C1 segment of cervical spinal cord (tissue), 14 donors: ENCODE measurements at places on chromosomes 3 and 15.

DNA sequence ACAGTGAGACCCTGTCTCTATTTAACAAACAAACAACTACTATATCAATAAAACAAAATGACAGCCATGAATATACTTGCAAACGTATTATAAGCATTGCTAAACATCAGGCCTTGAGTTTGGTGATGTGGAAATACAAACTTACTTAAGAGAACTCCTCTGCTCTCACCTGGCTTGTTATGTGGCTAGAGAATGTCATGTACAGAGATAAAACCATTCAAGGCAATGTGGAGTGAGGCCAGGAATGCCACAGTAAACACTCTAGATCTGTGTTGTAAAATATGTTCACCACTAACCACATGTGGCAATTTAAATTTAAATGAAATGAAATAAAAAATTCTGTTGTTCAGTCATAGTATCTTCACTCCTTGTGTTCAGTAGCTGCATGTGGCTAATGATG lies 22.7 kb upstream of the RARB start:
- DNase-seq, result no peak

DNA sequence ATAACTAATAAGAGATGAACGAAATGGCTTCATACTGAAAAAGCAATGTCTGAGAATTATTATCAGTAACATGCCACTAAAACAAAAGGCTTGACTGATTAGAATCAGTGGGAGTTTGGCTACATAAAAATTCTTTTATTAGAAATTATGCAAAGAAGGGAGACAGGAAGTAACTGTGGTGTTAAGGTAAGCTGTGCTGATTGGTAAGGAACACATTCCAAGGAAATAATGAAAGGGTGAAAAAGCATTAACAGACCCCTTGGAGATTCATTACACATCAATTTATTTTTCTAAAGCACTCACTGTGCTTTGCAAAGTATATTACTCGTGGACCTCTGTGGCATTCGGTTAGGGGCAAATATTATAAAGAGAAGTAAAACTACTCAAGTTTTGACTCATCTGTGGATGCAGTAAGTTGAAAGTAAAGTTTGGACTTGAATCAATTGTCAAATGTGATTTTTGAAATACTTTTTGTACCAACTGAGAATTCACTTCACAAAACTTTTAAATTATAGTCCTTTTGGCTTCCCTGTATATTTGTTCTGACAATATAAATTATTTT lies 176.1 kb upstream of the ZPLD1 start:
- no peak for DNase-seq

DNA sequence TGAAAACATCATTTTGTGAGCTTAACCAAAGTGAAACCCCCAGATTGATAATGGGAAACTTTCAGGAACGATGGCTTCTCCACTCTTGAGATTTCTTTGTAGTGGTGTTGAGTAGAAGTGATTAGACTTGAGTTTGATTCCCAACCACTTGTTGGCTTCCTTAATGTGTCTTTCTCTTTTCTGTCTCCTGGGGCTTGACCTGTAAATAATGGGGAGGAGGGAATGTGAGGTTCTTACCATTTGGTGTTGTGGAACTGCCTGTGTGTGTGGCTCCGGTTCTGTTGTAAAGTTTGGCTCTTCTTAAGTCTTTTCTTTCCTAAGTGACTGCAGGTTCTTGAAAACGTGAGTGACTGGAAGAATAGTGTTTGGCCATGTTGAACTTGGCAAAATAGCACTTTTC lies 2.7 kb downstream of the CDV3 start:
- DNase-seq, result no peak

DNA sequence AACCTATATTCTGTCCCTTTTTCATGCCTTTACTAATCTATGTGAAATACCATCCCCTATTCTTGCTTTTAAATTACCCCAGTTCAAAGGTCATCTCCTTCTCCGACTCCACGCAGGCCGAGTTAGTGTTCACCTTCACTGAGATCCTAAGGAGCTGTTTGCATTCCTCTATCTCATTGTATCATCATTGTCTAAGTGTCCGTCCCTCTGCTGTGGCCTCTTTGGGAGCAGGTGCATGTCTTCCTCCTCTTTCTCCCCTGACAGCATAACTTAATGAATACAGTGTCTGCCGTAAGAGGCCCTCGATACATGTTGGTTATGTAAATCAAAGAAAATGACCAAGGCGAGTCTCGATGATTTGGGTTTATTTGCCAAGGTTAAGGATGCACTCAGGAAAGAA lies 4.9 kb upstream of the PPP1R2 start:
- DNase-seq, result no peak

GRCh38 chr15:60591496-60592370 lies 112.8 kb upstream of the ICE2 start:
- peak; percentile 82 for DNase-seq

- DNase-seq, result no peak
These were observed 363.2 kb downstream of the NAALADL2 start for GRCh38 chr3:175222356-175222755.

DNA sequence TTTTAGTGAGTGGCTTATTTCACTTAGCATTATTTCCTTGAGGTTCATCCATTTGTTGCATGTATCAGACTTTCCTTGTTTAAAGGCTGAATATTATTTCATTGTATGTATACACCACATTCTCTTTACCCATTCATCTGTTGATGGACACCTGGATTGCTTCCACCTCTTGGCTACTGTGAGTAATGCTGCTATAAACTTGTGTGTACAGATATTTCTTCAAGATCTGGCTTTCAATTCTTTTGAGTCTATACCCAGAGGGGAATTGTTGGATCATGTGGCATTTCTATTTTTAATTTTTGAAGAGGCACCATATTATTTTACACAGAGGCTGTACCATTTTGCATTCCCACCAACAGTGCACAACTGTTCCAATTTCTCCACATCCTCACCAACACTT lies 313.5 kb downstream of the RPLP1 start:
- DNase-seq, result no peak

DNA sequence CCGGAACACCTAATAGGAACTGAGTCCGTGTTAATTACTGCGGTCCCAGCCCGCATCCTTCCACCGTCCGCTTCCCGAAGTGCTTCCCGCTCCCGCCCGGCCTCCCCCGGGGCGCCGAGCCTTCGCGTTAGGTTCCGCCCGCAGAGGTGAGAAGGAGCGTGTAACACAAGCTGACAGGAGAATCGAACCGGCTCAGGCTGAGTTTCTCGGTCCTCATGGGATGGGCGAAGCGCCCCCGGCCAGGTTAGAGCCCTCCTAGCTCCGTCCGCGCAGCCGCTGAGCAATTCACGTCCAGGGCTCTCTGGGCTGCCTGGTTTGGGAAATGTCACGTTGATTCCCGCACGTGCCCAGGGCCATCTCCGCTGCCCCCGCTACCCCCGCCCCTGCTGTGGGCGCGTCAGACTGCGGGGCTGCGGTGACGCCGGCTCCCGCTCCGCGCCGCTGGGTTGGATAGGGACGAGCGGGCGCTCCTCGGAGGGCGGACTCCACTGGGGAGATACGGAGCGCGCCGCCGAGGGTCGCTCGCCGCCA lies 954 bp downstream of the CLDN11 start:
- DNase-seq, result no peak

- DNase-seq, result no peak
These were observed 10.5 kb upstream of the CCK start for GRCh38 chr3:42276141-42277132.

DNA sequence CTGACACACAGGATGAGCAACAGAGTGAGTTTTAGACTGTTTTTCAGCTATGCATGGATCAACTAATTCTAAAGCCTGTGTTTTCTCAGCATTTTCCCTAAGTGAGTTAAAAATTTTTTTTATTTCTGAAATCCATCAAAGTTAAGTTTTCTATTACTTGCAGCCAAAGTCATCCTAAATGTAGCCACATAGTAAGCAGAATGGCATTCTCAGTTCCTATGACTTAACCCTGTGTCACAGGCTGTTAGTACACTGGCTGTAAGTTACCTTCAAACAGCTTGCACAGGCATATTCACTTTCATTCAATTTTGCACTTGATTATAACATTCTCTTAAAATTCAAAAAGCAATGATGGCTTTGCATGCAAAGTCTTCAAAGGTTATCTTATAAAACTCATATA lies 368.2 kb downstream of the OCA2 start:
- no peak for DNase-seq

DNA sequence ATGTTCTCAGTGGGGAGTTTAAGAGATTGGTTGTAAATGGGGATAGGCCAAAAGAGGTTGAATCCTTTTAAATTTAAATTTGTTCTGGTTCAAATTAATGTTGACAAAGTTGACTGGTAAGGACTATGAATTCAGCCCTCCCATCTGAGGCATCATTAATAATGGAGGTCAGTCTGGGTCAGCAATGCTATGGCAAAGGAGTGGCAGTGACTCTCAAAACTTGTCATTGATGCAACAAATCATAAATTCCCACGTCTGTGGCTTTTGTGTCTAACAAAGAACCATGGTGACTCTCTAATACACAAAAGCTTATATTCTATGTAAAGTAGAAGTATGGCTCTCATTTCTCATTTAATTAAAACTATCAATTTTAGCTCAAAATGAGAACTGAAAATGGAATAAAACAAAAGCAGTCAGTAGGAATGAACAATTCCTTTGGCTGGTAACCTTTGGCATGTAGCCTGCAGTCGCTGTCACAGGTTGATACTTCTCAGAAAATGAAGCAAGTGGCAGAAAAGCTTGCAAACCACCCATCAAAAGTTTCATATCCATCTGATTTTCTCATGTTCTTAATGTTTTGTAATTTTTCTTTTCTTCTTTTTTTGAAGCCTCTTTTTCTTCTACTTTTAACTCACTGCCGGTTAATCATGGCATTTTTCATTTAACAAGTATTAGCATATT lies 12.2 kb upstream of the ZBED2 start:
- DNase-seq, result no peak

DNA sequence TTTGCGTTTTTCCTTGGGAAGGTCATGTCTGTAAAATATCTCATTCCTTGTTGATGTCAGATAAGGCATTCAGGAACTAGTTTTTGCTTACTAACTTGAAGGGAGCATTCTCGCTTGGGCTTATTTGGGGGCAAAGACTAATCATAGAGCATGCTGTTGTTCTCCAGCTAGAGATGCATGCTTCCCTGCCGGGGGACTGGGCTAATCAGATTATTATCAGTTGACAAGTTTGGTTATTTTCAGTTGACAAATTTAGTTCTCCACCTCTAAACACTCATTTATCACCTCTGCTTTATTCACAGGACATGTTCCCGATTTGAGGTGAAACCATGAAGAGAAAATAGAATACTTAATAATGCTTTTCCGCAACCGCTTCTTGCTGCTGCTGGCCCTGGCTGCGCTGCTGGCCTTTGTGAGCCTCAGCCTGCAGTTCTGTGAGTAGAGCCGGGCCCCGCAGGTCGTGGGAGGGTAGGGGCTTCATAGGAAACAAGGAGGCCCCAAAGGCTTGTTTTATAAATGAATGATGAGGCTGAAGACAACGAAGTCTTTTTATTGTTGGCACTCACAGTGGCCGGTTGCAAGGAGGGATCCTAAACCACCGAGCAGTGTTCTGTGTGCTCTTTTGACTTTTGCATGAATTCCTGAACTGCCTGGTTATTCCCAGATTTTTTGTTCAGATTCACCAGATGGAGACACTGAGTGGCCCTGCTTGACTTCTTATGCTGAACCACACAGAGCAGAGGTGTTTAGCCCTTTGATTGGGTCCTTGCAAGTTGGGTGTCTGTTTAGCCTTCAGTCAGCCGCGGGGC lies 28.4 kb downstream of the PXYLP1 start:
- no peak for DNase-seq

DNA sequence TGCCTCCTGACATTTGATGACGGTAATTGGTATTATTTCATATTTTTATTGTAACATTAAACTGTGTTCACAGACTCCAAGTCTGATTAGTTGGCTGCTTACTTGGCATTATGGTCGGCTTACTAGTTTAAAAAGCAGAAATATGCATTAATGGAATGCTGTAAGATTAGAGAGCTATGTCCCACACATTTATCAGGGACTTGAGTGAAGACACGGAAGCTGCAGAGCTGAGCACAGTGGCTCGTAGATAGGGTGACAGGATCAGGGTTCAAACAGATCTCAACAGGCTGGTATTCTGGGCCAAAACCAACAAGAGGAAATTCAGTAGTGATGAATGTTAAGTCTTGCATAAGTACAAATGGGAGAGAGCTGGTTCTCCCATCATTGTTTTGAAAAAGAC lies 113.8 kb downstream of the ADAMTSL3 start:
- DNase-seq, result no peak

- DNase-seq, result no peak
These were observed 13.4 kb downstream of the RTP1 start for GRCh38 chr3:187210545-187211327.

- no peak for DNase-seq
These were observed 3.3 kb downstream of the ANKRD63 start for GRCh38 chr15:40279437-40280141.

DNA sequence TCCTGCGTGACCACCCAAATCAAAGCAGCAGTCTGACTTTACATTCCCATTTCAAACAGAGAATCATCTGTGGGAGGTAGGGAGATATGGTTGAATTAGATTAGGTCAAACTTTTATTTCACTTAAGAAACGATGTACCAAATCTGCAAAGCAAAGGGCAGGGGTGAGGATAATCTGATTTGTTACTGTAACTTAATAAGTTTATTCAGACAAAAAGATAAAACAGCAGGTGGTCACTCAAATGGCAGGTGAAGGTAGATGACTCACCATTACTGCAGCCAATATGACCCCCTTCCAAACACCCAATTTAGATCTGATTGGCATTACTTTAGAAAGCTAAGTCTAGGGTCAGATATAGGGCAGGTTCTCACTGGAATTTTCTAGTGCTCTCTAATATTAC lies 651.0 kb upstream of the NAALADL2 start:
- no peak for DNase-seq

GRCh38 chr3:60274098-60274497 lies 977.2 kb downstream of the FHIT start:
- DNase-seq, result no peak

- no peak for DNase-seq
These were observed 20.1 kb downstream of the RFT1 start for GRCh38 chr3:53109891-53110771.

- DNase-seq, result no peak
These were observed 83.9 kb upstream of the DCBLD2 start for GRCh38 chr3:98985431-98985830.

DNA sequence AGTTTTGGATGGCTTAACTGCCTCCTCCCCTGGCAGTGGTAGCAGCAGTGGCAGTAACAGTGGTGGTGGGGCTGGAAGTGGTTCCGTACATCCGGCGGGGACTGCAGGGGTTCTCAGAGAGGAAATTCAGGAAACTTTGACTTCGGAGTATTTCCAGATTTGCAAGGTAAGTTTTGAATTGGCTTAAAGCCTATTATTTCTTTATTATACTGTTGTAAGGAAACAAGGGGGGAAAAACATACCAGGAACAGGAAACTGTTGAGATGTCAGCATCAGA lies 1.5 kb downstream of the STXBP5L start:
- no peak for DNase-seq

- DNase-seq, result no peak
These were observed 13.4 kb upstream of the LEKR1 start for GRCh38 chr3:156812521-156813335.
